ENCODE measurements at places on chromosomes 5 and 9.

DNA sequence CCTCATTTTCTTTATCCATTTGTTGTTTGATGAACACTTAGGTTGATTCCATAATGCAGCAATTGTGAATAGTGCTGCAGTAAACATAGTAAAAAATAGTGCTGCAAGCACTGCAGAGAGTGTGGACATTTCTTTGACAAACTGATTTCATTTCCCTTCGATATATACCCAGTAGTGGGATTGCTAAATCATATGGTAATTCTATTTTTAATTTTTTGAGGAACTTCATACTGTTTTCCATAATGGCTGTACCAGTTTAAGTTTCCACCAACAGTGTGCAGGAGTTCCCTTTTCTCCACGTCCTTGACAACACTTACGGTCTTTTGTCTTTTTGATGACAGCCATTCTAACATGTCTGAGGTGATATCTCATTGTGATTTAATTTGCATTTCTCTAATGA lies 138.2 kb upstream of the PLPPR1 start:
- no peak for DNase-seq

DNA sequence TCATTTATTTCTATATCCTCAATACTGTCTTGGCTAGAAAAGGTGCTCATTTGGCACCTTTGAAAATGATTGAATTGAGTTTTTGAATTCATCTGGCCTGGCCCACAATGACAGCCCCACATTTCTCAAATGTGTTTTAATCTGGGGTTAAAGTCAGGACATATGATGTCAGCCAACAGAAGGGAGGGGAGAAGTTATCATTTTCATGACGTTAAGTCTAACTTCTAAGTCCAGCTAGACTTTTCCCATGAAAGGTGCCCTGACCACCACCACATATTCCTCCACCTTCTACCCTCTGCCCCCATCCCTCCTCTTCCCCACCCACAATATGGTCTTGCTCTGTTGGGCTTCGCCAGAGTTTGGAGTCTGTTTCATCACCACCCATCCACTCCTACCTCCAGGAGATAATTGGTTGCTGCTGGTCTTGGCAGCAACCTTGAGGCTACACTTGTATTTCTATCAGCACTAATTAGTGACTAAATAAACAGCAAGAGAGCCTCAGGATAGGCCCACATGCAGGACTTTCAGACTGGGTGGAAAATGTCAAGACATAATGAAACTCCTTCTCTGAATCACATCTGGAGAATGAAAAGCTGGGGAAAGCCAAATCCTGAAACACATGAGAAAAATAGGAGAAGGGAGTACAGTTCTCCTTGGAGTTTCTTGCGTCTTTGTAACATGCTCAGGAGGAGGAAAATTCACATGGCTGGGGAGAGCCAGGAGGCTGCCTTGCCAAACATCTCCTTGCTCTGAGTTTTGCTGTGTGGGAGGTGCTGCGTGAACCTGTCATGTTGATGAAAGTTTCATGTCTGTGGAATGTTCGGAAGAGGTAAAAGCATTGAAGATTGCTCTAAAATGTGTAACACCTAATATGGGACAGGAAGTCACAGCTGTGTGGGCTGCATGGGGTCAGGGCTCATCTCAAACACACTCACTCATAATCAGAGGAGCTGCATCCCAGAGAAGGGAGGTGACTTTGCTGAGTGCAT lies 544.7 kb upstream of the KLF4 start:
- peak; percentile 89 for DNase-seq

- DNase-seq: no peak
Measured at GRCh38 chr5:5544094-5544663, 121.7 kb downstream of the ICE1 start.

DNA sequence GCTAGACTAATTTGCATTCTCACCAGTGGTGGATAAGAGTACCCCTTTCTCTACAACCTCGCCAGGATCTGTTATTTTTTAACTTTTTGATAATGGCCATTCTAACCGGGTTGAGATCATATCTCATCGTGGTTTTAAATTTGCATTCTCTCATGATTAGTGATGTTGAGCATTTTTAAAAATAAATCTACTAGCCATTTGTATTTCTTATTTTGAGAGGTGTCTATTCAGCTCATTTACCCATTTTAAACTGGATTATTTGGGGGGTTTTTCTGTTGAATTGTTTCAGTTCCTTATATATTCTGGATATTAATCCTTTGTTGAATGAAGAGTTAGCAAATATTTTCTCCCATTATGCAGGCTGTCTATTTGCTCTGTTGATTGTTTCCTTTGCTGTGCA lies 139.6 kb downstream of the ARSB start:
- no peak for DNase-seq

- DNase-seq: peak; percentile 96
Measured at GRCh38 chr5:57442080-57442839, 40.4 kb downstream of the ACTBL2 start.

DNA sequence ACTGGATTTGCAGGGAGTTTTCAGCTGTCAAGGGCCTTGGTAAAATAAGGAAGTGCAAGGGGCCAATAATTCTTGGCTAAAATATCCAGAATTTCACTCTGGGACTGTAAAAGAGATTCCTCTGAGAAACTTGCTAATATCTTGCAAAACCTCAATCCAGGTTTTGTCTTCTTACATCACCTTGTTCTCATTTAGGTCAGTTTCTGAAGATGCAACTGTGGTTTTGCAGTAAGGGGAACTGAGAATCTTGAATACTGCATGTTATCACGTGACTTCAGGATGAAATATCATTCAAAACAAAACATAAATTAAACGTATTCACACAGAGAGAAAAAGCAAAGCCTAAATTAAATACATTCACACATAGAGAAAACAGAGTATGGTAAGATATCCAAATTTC lies 35.0 kb upstream of the RIC1 start:
- DNase-seq: no peak

- peak; percentile 27 for DNase-seq
Measured at GRCh38 chr5:136075466-136075891, 46.7 kb downstream of the TGFBI start.

DNA sequence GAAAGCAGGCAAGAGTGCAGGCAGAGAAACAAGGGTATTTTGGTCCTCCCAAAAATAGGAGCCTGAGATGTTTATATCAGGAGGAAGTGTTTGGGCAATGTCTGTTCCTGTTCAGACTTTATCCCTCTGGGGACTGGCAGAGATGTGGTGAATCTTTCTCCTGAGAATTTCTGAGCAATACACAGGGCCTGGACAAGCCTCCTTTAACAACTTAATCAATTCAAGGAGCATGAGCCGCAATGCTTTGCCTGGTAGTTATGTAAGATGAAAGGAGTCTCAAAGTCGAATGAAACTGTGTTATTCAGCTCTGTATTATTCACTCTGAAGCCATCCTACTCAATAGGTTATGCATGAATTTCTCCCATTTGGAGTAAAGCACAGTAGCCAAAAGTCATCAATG lies 365.6 kb downstream of the MAN2A1 start:
- peak; percentile 62 for DNase-seq

DNA sequence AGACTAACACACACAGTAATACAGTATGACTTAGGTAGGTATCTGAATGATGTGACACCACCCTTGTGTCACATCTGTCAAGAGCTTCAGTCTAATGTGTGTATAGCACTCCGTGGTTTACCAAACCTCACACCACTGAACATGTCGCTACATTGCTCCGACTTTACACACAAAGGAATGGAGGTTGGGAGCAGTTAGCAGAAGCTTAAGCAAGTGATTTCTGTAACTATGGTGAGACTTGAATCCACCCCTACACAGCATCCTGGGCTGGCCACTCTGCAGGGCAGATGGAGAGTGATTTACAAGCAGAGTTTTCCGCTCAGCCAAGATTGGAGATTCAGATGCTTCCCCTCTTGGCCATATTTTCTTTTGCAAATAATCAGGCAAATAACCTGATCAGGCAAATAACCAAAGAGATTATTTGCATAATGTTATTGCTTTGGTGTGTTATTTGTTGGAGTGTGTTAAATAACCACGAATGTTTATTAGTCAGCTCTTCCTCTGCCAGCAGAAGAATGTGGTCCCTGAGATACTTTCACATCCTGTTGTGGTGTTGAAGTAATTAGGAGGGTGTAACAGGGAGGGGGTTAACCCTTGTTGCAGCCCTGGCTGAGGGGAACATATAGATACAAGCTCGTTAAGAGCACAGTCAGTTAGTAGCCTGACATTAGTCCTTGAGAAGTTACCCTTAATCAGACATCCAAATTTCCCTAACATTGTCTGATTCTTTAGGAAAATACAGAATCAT lies 92.8 kb downstream of the SNX18 start:
- peak; percentile 57 for DNase-seq

GRCh38 chr5:151030379-151030778 lies 10.0 kb downstream of the GPX3 start:
- no peak for DNase-seq

- peak; percentile 76 for DNase-seq
Measured at GRCh38 chr5:54390015-54390414, 65.5 kb upstream of the HSPB3 start.

- DNase-seq: no peak
Measured at GRCh38 chr5:130975299-130975698, 189.8 kb downstream of the HINT1 start.

- no peak for DNase-seq
Measured at GRCh38 chr5:143228597-143229293, 174.7 kb downstream of the NR3C1 start.

GRCh38 chr5:146726891-146727290 lies 151.7 kb downstream of the PPP2R2B start:
- no peak for DNase-seq

DNA sequence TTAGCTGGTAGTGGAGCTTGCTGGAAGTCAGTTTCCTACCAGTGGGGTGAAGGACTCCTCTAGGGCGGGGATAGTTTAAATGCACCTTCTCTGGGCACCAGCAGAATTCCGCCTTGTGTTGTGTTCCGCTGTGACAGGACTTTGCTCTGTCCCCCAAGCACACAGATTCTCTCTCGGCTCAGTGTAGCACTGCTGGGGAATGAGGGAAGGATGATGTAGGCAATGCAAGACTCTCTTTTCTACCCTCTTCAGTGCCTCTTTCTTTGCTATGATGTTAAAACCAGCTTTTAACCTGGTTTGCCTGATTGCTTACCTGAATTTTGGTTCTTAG lies 155.2 kb upstream of the SH3GL2 start:
- DNase-seq: no peak

DNA sequence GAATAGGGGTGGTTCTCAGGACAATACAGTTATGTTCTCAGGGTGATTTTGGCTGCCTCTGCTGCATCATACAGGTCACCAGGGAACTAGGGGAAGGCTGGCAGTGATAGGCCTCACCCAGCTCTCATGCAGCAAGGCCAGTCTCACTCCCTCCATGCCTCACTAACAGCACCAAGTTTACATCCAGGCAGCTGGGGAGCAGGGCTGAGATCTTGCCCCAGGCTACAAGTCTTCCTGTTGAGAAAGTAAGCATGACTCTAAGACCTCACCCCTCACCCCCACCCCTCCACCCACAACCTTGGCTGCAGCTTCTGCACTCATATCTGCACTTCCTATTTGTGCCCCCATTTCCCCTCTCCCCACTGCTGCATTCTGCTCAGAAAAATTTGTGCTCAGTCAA lies 481.2 kb downstream of the ACTL7B start:
- peak; percentile 11 for DNase-seq

DNA sequence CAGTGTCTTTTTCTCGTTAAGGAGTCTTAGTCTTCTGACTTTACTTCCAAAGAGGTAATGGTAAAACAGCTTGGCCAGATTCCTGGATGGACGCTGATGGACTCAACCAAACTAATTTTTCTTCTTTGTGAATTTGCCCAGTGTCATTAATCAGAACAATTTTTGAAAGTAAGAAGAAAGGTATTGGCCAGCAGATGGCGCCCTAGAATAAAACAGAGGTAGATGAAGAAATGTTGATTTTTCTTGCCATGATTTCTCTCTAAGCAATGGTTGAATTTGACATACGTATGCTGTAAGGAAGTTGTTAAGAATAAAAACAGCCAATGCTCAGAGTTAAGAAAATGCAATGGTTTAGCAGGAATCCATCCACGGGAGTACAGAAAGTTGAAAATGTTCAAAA lies 500.0 kb downstream of the DIRAS2 start:
- DNase-seq: peak; percentile 59

GRCh38 chr9:34647084-34647403 lies 569 bp downstream of the GALT start:
- no peak for DNase-seq

GRCh38 chr9:98356326-98356725 lies 100.9 kb upstream of the TBC1D2 start:
- DNase-seq: peak; percentile 13

- no peak for DNase-seq
Measured at GRCh38 chr5:131996210-131997025, 15.0 kb downstream of the ACSL6 start.

GRCh38 chr5:71482132-71482531 lies 26.7 kb downstream of the BDP1 start:
- peak; percentile 17 for DNase-seq

- peak; percentile 85 for DNase-seq
Measured at GRCh38 chr5:181181650-181182565, 23.1 kb downstream of the TRIM7 start.
